Fibroblast of skin of back (primary cell): ENCODE measurements at places on chromosomes 7 and 10.

DNA sequence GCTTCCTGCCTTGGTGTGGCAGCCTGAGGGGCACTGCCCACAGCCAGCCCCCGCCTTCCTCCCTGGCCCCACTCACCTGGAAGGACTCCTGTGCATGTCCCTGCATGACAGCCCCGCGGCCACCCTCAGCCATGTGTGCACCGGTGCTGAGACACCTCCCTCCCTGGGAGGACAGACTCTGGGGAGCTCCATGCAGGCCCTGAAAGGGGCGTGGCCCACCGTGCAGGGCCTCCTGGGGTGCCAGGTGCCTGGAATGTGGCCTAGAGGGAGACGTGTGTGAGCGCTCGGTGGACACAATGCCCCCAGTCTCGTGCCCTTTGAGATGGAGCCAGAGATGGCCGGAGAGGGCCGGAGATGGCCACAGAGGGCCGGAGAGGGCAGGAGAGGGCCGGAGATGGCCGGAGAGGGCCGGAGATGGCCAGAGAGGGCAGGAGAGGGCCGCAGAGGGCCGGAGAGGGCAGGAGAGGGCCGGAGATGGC, 59.1 kb upstream of the PPP2R2D start:
- DNase-seq: no peak

DNA sequence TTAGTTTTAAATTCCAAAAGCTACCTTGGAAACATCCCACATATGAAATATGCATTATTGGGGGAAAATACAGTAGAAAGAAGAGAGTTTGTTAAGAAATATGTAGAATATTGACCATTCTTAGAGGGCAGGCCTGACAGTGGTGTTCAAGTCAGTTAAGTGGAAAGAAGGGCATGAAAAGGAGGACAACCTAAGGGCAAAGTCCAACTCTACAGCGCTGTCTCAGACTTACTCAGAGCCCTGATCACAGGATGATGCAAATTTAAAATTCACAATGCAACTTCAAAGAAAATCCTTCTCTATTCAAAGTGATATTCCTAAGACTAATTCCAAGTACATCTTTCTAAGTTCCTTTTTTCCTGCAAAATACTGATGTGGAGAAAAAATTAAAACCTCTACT, 139.1 kb upstream of the LRRTM3 start:
- no peak for DNase-seq

- peak; percentile 46 for DNase-seq
These were observed 24.5 kb upstream of the YWHAG start for GRCh38 chr7:76383089-76383944.

GRCh38 chr7:155188357-155188756, 109.3 kb upstream of the INSIG1 start:
- DNase-seq: no peak

- DNase-seq: no peak
These were observed 12.6 kb upstream of the PLXDC2 start for GRCh38 chr10:19803676-19804075.

DNA sequence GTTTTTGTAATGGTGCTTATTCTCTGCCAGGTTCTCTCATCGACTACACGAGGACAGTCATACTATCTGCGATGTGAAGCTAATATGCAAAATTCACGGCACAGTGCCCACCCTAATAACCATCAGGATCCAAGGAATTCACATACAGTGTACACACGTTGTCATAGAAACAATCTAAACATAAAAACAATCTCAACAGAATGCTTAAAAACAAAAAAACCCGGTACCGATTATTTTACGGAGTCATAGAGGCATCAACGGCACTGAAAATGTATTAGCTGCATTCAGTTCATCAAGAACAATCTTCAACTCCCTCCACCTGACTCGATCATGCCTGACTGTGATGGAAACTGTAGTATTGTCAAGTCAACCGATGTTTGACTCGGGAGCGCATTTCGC, 628 bp downstream of the MRPS33 start:
- peak; percentile 8 for DNase-seq

- no peak for DNase-seq
These were observed 97.2 kb downstream of the OAT start for GRCh38 chr10:124321433-124322089.

GRCh38 chr10:32379318-32379949, 32.5 kb upstream of the EPC1 start:
- peak; percentile 61 for DNase-seq
